ENCODE measurements at places on chromosomes 2 and 18.

GRCh38 chr2:54871457-54872107 lies 148.1 kb downstream of the EML6 start:
- DNase-seq: peak; percentile 88

- DNase-seq: no peak
These were observed 191.6 kb downstream of the TCF4 start for GRCh38 chr18:55396267-55396905.

GRCh38 chr2:102520009-102520408 lies 47.0 kb downstream of the SLC9A4 start:
- peak; percentile 20 for DNase-seq

- DNase-seq: no peak
These were observed 483.0 kb upstream of the ID2 start for GRCh38 chr2:8198766-8199382.

DNA sequence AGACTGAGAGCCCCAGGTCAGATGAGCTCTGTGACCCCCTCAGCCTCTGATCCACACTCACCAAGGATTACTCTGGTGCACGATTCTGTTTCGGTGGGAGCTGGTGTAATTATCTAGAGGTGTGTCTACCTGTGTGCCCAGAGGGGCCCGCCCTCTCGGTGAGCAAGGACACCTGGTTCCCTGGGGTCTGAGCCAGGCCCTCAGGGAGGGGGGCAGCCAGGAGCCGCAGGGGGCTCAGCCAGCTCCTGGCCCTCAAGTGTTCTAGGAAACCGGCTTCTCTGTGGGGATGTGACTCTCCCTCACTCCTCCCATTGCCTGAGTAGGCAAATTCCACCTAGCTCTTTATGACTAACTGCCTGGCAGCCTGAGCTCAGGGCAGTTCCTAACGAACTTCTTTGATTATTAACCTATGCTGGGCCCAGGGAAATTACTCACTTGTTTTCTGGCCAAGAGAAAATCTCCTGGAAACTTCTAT lies 17.4 kb downstream of the AGAP1 start:
- no peak for DNase-seq

GRCh38 chr2:96863575-96864342 lies 5.9 kb upstream of the ANKRD39 start:
- DNase-seq: no peak

GRCh38 chr2:231931481-231931915 lies 5.3 kb upstream of the NPPC start:
- DNase-seq: no peak

GRCh38 chr2:873027-873426 lies 77.6 kb upstream of the SNTG2 start:
- no peak for DNase-seq

DNA sequence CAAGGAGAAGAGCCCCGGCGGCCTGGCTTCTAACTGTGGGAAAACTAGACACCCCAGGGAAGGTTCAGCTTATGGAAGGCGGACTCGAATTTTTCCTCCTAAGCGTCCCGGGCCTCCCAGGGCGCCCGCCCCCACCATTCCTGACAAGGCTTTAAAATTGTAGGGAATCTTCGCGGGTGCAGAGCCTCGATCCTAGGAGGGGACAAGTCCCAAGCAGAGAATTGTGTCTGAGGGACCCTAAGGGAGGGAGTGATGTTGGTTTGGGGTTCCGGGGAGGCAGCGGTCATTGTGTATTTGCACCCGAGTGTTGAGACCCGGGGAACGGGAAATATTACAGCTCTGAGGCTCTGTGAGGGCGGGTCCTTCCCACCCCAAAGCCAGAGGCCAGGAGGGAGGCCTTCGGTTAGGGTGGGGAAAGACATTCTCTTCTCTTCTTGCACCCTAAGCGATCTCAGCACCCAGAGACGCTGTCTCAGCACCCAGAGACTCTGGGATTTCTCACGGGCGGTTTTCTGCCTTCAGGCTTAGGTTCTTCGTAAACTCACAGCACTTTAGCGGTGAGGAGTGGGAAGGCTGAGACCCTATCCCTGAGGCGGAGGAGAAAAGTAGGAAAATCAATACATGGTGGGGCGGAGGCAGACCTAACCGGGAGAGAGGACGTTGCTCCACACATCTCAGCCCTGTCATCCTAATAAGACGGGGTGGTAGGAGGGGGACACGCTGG lies 7.6 kb downstream of the OSR1 start:
- DNase-seq: no peak

DNA sequence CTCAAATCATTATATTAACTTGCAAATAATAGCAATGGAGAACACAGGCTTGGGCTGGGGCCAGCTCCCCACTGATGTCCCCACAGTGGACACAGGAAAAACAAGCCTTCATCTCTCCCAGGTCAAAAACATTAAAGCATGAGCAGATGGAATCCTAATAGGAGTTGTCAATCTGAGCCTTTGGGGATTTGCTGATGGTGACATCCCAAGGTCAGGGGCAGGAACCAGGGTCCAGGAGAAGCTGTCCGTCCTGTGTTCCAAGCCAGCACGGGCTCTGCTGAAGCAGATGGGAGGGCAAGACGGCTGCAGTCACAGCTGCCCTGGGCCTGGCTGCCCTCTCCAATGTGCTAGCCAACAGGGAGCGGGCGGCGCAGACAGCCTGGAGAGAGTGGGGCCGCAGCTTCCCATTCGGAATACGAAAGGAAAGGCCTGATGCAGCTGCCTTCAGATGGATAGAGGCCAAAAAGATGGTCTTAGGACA lies 135.5 kb downstream of the NDUFA10 start:
- no peak for DNase-seq

GRCh38 chr2:241912021-241912555 lies 42.6 kb downstream of the RTP5 start:
- no peak for DNase-seq

GRCh38 chr2:134372141-134372540 lies 118.3 kb downstream of the MGAT5 start:
- no peak for DNase-seq

DNA sequence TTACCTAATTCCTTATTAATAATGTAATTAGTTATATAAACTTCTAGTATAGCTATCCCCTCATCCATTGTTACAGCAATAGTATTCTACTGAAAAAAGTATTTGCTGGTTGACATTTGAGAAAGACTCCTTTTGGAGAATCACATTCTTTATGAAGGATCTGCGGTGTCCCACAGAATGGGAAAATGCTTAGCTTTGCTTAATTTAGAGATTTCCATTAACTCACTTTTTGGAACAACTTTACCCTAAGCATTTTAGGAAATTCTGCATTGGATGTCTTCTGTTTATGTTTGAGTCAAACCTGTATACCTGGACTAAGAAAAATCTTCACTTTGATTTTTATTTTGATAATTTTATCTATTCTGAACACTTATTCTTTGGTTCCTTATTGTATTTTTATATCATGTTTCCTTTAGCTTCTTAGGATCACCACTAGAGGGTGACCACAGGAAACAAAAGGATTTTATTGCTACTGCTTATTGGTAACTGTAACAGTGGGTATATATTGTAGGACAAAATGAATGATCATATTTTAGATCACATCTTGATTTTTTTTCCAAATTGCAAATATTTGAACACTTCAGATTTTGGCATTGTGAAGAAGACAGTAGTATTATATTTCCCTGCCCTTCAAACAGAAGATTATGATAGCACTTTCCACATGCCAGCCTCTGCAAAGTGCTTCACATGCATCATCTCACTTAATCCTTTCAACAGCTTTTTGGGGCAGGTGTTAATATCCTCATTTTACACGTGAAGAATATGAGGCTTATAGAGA lies 79.6 kb downstream of the MIB1 start:
- no peak for DNase-seq

- no peak for DNase-seq
These were observed 154.2 kb downstream of the ATAD2B start for GRCh38 chr2:23772684-23773083.

DNA sequence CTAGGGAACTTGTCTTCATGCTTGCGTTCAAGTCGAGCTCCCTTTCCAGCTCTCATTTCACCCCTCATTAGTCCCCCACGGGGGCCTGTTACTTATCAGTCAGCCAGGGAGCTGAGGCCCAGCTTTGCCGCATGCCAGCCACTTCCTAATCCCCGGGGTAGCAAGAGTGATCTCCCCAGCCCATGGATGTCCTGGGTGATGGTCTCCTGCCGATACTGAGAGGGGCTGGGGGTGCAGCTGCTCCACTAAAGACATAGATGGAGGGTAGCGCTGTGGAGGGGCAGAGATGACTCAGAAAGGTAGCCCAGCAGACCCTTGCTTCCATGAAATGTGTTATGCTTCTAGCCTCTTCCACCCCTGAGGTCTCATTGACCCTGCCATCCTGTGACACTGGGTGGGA lies 314.0 kb upstream of the EPAS1 start:
- DNase-seq: no peak

GRCh38 chr2:152701198-152701597 lies 16.1 kb downstream of the PRPF40A start:
- no peak for DNase-seq

DNA sequence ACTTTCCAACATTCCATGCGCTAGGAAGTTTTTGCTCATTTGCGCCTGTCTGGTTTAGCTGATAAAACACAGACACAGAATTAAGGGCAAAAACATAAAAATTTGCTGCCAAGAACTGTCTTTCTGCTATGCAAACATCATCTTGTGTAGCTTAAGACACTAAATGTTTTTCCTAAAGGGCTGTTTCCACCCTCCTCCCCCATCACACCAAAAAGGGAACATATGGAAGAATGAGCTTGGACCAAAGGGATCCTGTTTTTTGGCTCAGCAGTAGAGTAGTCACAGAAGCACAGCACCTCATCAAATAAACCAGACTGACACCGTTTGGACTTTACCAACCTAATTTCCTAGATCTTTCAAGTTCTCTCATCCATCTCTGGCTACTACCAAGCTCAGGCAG lies 210.1 kb downstream of the ZNF521 start:
- no peak for DNase-seq

GRCh38 chr2:30314981-30315380 lies 83.6 kb downstream of the LBH start:
- no peak for DNase-seq

DNA sequence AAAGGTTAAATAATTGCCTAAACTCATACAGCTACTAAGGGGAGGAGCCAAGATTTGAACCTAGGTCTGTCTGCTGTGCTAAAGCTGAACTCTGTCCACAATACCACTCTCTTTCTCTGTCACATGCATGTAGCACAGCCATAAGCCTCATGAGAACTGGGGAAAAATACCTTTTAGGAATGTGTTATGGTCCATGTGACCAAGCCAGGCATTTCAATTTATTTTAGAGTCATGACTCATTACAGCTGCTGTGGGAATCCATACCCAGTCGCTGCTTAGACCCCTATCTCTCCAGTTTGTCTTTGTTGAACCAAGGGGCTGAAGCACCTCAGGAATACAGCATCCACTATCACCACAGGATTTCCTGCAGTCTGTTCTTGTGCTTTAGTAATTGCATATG lies 200.0 kb upstream of the SIX3 start:
- no peak for DNase-seq
